ENCODE measurements at places on chromosomes 11 and 22.

DNA sequence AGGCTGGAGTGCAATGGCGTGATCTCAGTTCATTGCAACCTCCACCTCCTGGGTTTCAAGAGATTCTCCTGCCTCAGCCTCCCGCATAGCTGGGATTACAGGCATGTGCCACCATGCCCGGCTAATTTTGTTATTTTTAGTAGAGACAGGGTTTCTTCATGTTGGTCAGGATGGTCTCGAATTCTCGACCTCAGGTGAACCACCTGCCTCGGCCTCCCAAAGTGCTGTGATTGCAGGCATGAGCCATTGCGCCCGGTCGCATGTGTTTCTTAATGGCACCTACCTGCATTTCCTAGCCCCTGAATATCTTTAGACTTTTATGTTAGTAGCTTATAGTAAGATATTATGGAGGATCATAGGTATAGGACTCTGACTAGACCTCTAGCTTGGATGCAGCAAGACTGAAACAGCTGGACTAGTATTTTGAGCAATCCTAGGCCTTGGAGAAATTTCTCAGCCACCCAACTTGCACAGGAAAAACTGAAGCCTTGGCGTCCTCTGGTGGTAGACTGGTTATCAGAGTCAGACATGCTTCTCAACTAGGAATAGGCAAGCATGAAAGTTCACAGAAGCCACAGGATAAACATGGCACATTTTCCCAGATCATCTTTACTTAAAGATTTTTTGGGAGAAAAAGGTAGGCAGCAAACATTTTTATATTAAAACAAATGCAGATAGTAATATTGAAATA, 22.7 kb upstream of the C1QTNF4 start:
- no peak for DNase-seq

DNA sequence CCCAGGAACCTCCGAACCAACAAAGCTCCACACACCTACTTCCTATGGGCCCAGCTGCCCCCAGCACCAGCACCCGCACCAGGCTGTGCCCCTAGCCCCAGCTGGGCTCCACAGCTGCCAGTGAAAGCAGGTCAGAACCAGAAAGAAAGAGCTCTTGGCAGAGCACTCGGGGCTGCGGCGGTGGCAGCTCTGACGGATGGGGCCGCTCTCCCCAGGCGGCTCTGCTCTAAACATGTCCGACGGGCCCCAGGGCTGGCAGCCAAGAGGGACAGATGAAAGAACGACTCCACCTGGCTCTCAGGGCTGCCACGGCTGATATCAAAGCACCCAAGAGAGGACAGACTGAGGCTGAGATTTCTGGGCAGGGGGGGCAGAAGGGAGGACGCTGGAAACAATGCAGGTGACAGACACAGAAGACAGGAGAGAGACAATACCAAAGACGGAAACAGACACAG, 25.7 kb downstream of the LRFN4 start:
- DNase-seq, result no peak

GRCh38 chr22:41822317-41823057, 10.4 kb upstream of the SREBF2 start:
- DNase-seq, result no peak

DNA sequence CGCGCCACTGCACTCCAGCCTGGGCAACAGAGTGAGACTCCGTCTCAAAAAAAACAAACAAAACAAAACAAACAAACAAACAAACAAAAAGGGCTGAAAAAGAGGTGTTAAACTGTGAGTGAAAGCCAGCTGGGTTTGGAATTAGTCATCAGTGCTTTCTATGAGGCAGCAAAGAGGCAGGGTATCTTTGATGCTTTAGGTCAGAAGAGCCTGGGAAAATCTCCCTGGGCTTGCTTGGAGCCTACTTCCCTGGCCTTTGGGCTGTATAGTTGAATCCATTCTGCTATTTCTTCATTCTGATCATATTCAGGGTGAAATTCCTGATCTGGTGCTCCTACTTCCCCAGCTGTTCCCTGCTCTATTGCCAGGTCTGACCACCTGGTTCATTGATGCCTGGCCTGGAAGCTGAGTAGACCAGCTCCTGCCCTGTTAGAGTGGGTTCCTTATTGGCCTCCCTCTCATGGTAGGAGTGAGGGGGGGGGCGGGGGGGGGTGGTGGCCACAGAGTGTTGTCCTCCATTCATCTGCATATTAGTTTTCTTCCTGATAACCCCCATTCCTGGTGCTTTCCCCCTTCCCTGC, 65.6 kb downstream of the INSC start:
- DNase-seq, result no peak

DNA sequence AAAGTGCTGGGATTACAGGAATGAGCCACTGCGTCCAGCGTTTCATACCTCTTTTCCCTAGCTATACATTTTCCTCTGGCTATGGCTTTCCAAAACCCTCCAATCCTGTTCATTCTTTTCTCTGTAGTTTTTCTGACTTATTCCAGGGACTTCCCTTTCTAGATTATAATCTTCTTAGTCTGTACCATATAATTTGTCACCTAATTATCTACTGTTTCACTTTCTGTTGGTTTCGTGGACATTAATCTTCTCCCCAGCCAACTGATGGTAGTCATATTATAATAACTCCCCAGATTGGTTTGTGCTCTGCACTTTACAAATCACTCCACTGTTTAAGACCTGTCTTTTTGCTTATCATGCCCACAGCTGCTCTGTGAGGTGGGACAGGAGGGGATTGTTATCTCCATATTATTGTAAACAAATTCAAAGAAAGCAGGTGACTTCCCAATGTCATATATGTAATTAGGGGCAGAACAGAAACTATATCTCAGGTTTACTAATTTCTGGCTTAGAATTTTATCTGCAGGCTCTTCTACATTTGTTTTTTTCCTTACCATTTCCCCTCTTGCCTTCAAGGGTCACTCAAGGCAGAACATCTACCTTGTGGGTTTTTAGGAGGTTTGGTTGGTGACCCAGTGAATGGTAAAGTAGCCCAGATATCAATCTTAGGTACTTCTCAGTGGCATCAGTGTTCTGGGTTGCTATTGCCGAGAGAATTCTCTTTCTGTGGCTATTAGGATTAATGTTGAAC, 23.9 kb downstream of the STIM1 start:
- DNase-seq, result no peak

GRCh38 chr11:110432713-110433392, 3.1 kb downstream of the FDX1 start:
- DNase-seq, result no peak

DNA sequence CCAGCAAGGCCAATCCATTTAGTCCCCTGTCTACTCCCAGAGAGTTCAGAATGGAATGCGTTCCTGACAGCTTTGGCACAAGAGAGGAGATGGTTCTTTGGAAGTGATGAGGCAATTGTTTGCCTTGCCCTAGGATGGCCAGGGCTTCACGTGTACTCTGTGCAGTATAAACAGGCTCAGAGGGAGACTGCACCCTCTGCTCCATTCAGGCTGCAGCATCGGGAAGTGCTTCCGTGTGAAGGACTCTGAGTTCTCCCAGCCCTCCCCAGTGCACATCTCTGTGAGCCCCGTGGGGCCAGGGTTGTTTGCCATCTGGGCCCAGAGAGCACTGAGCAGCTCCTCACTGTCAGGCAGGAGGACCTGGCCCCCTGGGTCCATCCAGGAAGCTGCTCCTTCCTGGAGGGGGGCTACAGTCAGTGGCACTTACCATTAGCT, 215.3 kb upstream of the TBCEL start:
- no peak for DNase-seq

Measured in NCI-H1048 (cell line).